ENCODE measurements at places on chromosomes 3 and 15. TPM values are rescaled to one million over a fixed set of nuclear protein-coding genes. Genes with fewer than 3 reads are reported as not detected.

Gene MITF
- total RNA-seq, result not detected

Gene DNAH12
- total RNA-seq, result not detected

Gene KLF15
- not detected for total RNA-seq

Gene TRPM1
- 0.06 TPM for total RNA-seq

Gene EXOSC7
- 66.1 TPM for total RNA-seq

Gene PLCH1
- total RNA-seq, result 0.26 TPM

All from activated CD8-positive, alpha-beta memory T cell treated with anti-CD3 and anti-CD28 coated beads, Interleukin-2, amount 10 ng/mL, durations not matched to agents 7 days and 5 days (primary cell).